ENCODE measurements at places on chromosomes 3 and 15.

DNA sequence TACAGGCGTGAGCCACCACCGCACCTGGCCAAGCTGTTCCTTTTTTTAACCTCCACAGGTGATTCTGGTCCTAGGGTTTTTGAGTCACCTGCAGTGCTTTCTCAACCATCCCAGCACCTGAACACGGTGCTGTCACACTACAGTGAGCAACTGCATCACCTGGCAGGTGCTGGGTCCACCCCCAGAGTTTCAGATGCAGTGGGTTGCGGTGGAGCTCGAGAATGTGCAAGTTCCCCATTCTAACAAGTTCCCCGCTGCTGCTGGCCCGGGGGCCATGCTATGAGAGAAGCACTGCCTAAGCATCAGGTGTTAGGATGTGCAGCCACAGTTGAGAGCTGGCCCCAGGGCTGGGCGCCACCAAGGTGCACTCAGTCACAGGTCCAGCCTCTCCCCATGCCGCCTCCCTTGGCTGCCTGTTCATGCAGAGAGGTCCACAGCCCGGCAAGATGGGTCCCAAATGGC is 18.0 kb downstream of the ISG20 start:
- no peak for DNase-seq

DNA sequence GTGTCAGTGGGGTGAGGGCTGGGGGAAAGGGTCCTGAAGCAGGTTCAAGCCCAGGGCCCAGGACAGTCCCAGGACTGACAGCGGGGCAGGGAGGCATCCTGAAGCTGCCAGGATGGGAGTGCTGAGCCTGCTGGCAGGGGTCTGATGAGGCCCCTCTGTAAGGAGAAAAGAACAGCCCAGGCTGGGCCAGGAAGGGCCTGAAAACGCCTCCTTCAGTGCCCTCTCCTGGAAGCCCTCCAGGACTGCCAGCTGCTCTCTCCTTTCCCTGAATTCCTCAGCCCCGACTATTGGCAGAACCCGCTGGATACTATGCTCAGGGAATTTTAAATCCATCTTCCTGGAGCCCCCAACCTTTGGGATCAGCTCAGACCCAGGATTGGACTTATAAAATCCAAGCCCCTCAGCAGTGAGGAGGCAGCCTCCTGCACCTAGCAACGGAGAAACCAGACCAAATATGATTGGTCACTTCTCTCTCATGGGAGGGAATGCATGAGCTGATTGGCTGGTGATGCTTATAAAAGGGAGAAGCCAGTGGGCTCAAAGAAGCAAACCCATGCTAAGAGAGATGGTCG is 203.5 kb upstream of the LINGO1 start:
- no peak for DNase-seq

- DNase-seq = no peak
These were observed 21.6 kb upstream of the RASA2 start for GRCh38 chr3:141465221-141465620.

DNA sequence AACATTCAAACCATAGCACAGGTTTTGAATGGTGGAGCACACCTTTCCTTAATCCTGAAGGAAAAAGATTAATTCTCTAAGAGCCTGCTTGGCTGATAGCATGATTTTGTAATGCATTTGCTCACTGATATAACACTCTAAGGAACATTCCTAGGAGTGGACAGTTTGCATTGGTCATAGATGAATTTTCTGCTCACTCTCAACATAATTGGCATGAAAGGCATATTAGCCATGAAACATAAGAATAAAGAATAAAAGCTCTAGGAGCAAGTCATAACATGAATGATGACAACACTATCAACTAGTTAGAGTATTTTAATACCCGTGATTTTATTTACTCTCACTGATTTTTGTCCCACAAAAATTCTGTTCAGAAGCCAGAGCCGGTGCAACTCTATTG is 34.3 kb upstream of the LRTM1 start:
- no peak for DNase-seq

- DNase-seq = no peak
These were observed 70.3 kb upstream of the IQSEC1 start for GRCh38 chr3:13143381-13144004.
